DMS79 (cell line): ENCODE measurements at places on chromosomes 3 and 15.

DNA sequence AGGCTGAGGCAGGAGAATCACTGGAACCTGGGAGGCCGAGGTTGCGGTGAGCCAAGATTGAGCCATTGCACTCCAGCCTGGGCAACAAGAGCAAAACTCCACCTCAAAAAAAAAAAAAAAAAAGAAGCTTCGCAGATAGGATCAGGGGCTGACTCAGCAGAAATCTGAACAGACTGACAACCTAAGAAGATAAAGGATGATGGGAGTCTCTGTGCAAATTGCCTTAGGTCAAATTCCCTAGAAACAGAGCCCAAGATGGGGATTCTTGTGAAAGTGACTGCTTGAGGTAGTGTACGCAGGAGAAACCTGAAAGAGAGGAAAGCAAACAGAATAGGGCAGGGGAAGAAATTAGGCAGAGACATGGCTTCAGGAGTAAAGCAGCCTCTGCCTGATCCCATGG, 160.8 kb upstream of the LRIG1 start:
- no peak for DNase-seq

DNA sequence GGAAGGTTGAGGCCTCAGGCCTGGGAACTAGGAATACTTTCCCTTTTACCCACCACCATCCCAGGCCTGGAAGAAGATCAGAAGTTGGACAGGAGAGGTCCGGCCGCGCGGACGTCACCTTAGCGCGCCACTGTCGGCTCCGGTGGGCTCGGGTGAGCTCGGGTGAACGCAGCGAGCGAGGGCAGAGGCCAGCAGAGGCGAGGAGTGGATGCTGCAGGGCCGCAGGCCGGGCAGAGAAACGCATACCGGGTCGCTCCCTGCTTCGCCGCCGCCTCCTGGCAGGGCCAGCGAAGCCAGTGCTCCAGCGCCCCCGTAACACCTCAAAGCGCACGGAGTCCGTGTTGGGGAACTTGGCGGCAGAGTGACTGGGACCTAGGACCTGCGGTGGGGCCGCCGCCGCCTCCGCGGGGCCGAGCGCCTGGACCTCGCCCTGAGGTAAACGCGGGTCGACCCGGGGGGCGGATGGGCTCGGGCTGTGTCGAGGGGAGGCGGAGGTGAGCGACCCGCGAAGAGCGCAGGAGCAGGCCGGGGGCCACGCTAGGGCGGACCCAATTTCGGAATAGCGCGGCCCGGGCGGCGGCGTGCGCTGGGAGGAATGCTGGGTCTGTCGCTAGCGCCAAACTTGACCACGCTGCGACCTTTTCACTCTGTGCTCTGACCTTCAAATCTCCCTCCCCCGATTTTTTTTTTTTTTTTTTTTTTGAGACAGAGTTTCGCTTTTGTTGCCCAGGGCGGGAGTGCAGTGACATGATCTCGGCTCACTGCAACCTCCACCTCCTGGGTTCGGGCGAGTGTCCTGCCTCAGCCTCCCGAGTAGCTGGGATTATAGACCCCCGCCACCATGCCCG, 1.6 kb downstream of the CYP11A1 start:
- no peak for DNase-seq

- DNase-seq, result no peak
Observed at GRCh38 chr3:192080336-192080735, 619.4 kb downstream of the PYDC2 start.

GRCh38 chr15:29162411-29162810, 107.2 kb downstream of the NSMCE3 start:
- DNase-seq, result no peak

- DNase-seq, result no peak
Observed at GRCh38 chr3:161508852-161509477, 12.4 kb downstream of the OTOL1 start.

DNA sequence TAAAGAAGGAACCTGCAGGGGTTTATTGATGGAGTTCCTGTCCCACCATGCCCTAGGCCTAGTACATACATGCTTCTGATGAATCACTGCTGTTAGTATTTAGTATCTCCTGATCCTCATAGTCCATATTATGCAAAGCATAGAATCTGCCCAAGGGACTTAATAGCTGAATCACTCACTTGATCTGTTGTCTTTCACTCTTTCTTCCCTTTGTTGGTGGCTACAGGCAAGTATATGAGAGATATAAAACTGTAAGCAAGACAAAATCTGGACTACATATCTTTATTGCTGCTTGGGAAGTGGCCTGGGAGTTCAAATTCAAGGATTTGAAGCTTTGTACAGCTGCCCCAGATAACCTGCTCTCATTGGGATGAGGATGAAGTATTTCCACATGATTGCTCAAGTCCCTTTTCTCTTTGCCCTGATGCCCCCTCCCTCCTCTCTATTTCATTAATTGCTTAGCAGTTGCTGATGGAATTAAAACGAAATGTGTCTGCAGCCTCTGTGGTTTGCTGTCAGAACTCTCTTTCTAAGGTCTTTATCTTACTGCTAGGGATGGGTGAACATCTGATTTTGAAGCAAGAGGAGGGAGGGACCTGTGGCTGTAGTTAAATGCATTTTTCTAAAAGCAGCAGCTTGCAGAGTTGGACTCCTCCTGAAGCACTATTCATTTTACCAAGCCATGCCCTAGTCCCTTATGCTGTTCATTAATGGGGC, 114.1 kb downstream of the ZNF609 start:
- DNase-seq, result no peak

- no peak for DNase-seq
Observed at GRCh38 chr3:177633671-177634207, 436.5 kb upstream of the TBL1XR1 start.

GRCh38 chr3:146431240-146431639, 38.1 kb downstream of the PLSCR2 start:
- DNase-seq, result no peak

GRCh38 chr3:189860296-189860695, 229.1 kb downstream of the TP63 start:
- DNase-seq, result no peak

GRCh38 chr15:77706482-77707244, 74.0 kb upstream of the LINGO1 start:
- DNase-seq, result no peak

DNA sequence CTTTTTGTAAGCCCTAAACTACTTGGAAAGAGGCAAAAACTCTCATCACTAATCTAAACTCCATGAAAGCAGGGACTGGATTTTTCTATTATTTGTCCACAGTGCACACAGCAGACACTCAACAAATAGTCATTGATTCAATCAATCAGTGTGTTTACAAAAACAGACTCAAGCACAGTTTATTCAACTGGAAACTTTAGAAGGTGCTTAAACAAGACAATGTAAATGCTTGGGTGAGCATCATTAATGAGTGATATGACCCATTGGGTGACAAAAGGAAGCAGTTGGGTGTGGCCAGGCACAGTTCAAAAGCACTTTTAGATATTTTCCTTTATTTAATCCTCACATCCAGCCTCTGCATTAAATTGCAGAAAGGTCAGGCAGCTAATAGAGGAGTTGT, 32.0 kb upstream of the PPP4R2 start:
- DNase-seq, result no peak

- peak; percentile 21 for DNase-seq
Observed at GRCh38 chr15:42548249-42549031, at the start of the genes HAUS2 and LRRC57. HAUS2 (plus strand) TSS chr15:42548838; CDS start chr15:42548873, 35 bp downstream. LRRC57 (minus strand) TSS chr15:42548793; CDS start chr15:42548434, 359 bp downstream.

DNA sequence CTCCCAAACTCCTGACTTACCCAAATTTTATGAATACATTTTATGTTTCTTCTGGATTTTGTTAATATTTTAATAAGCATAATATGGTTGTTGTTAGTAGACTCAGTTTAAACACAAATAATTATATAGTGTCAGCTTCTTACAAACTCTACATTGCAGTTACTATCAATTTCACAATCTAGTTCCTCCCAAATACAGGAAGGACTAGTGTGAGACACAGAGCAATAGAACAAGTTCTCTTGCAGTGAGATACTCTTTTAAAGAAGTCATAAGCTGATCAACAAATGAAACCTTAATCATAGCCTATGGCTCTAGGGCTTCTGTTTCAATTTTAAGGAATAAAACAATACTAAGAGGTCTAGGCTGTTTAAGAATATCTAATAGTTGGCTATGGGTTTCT, 86.1 kb downstream of the SAMMSON start:
- DNase-seq, result no peak

- DNase-seq, result no peak
Observed at GRCh38 chr15:82942691-82943090, 9.8 kb downstream of the HOMER2 start.

GRCh38 chr3:57816471-57817095, 60.5 kb downstream of the SLMAP start:
- no peak for DNase-seq

DNA sequence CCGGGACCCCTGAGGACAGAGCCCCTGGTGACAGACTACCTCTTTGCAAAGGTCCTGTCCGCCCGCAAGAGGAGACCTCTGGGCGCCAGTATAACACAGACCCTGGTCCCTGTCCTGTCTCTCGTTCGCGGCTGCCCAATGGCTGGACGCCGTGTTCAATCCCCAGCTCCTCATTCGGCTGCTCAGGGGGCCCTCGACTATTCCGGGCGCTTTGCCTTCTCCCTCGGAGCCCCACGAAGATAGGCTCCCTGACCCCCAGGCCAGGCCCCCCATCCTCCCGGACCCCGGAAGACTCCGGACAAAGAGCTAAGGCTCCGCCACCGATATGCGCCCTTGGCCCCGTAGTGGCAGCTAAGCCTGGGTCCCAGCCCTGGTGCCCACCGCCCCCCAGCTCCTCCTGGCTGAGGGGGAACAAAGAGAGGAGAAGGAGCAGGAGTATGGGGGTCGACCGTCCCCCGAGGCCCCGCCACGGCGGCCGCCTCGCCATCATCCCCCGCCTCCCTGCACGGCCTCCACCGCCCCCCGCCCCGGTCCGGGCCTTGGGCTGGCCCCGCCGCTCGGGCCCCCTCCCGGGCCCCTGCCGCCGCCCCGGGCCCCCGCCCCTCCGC, 437 bp downstream of the CELSR3 start:
- DNase-seq, result no peak

GRCh38 chr3:181913254-181913653, 201.5 kb downstream of the SOX2 start:
- no peak for DNase-seq

DNA sequence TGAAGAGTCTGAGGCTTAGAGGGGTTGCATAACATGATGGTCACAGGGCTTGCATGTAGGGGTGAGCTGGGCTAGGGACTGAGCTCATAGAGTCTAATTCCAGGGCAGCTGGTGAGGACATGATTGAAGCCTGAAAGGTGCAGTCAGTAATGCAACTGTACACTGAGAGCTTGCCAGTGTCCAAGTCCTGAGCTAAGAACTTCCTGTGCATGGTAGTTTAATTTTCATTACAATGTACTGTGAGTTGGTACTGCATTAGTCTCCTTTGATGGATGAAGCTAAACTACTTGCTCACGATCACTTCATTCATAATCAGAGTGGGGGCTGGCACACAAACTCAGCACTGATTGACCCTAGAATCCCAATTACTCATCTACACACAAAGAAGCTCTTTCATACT, 156.4 kb upstream of the CRBN start:
- no peak for DNase-seq

GRCh38 chr3:87206070-87206469, 21.0 kb upstream of the CHMP2B start:
- DNase-seq, result no peak

GRCh38 chr3:196518966-196519717, 4.0 kb upstream of the SMCO1 start:
- no peak for DNase-seq

DNA sequence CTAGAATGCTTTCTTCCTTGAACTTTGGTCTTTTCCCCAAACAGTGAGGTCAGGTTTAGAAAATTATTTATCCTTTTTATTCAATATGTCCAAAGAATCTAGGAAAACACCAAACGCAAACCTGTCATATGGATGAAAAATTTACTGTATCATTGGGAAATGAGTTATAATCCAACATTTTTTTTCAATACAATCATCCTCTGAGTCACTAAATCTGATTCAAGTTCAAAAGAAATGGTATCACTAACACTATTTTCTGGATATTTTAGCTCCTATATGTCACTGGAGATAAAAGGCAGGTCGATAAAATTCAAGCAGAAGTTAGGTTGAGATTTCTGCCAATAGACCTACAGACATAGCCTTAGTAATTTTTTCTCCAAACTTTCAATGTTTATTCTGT, 591.6 kb upstream of the AGTR1 start:
- no peak for DNase-seq

DNA sequence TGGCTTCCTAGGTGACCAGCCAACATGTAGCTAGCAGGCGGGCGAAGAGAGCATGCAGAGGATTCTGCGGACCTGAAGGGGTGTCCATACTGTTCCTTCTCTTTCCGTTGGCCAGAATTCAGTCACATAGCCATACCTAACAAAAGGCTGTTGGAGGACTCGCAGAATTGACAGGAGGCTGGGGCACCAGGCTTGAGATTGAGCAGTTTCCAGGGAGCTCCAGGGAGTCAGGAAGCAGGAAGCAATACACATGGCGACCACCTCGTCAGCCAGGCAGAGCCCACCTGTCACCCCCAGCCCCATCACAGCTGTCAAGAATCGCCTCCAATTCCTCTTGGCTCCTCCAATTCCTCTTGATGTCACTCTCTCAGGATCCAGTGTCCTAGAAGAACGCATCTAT, 13.2 kb upstream of the DNAJA4 start:
- no peak for DNase-seq

- no peak for DNase-seq
Observed at GRCh38 chr3:148681080-148681479, 16.6 kb upstream of the AGTR1 start.

GRCh38 chr15:83065431-83065830, 1.6 kb downstream of the BTBD1 start:
- no peak for DNase-seq

GRCh38 chr15:76107169-76107568, 47.4 kb downstream of the TMEM266 start:
- DNase-seq, result no peak

- DNase-seq, result no peak
Observed at GRCh38 chr3:58129041-58129770, 81.6 kb downstream of the DNASE1L3 start.

DNA sequence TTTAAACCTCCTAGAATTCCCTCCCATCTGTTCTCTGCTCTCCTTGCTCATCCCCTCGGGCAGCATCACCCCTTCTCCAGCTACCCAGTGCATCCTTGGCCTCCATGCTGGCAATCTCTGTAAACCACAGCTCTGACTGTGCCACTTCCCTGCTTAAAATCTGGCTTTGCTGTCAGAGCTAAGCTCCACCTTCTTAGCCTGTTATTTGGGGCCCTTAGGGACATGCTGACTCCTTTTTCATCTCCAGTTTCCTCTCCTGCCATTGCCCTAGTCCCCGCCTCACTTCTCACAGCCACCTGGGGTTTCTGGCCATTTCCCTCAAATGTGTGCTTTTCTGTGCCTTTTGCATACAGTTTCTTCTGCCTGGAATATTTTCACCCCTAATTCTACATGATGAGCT, 5.7 kb downstream of the SLC6A20 start:
- DNase-seq, result no peak

GRCh38 chr15:66651198-66651597, 50.8 kb upstream of the SMAD6 start:
- no peak for DNase-seq

DNA sequence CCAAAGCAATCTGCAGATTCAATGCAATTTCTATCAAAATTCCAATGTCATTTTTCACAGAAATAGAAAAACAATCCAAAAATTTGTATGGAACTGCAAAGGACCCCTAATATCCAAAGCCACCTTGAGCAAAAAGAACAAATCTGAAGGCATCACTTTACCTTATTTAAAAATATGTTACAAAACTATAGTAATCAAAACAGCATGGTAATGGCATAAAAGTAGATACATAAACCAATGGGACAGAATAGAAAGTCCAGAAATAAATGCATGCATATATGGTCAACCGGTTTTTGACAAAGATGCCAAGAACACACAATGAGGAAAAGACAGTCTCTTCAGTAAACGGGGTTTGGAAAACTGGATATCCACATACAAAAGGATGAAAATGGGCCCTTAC, 39.4 kb upstream of the PPARG start:
- no peak for DNase-seq
